ENCODE measurements at places on chromosomes 7 and 10.

GRCh38 chr7:39186671-39187070 lies 209.0 kb downstream of the POU6F2 start:
- DNase-seq = no peak

GRCh38 chr7:88217675-88218428 lies 2.0 kb downstream of the SRI start:
- DNase-seq = no peak

GRCh38 chr10:132365102-132365501 lies 31.9 kb upstream of the PWWP2B start:
- DNase-seq = no peak

DNA sequence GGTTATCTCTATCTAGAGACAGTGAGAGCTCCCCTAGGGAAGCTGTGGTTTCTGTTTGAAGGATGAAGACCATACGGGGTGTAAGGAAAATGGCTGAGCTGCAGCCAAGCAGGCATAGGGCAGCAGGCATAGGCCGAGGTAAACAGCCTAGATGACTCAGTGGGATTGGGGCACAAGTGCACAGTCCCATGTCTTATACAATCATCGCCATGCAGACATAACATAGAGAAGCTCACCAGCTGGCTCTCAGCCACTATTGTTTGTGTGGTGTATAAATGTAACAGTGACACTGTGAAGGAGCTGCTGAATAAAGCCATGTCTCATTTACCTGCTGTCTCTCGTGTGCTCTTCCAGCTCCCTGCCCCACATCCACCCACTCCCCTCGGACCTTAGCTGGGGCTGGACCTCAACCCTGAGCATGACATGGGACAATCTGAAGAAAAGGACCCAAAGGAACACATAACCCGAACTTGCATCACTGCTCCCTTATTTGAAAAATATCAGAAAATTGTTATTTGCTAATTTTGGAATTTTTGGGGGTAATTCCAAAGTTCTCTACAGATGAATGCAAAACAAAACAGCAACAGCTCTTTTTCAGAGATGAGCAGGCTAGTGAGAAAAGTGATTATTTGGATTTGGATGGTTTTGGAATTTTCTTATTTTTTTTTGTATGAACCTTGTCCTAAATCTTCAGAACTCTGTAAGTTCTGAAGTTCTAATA lies 582.7 kb downstream of the REEP3 start:
- DNase-seq = no peak
